ENCODE measurements at places on chromosomes 5 and 9.

GRCh38 chr9:129933185-129934040, 98.2 kb downstream of the USP20 start:
- no peak for DNase-seq

- DNase-seq: no peak
Observed at GRCh38 chr9:34334916-34335315, 5.5 kb downstream of the NUDT2 start.

DNA sequence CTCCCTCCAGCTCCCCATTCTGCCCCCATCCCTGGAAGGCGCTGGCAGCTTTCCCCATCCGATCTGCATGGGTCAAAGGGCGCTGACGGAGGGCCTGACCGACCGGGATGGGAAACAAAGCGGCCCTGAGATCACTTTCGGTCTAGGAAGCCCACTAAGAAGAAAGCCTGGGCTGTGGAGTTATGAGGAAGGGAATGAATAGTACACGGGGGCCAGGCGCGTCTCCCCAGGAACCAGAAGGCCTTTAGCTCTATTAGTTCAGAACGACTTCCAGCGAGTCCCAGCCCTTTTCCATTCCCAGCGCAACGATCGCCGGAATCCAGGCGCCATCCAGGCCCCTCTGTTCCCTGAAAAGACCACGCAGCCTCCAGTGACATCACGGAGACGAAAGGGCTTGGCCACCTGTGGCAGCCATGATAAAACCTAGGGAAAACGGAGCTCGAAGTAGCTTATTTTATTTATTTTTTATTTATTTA, 70.1 kb upstream of the CCDC180 start:
- no peak for DNase-seq

DNA sequence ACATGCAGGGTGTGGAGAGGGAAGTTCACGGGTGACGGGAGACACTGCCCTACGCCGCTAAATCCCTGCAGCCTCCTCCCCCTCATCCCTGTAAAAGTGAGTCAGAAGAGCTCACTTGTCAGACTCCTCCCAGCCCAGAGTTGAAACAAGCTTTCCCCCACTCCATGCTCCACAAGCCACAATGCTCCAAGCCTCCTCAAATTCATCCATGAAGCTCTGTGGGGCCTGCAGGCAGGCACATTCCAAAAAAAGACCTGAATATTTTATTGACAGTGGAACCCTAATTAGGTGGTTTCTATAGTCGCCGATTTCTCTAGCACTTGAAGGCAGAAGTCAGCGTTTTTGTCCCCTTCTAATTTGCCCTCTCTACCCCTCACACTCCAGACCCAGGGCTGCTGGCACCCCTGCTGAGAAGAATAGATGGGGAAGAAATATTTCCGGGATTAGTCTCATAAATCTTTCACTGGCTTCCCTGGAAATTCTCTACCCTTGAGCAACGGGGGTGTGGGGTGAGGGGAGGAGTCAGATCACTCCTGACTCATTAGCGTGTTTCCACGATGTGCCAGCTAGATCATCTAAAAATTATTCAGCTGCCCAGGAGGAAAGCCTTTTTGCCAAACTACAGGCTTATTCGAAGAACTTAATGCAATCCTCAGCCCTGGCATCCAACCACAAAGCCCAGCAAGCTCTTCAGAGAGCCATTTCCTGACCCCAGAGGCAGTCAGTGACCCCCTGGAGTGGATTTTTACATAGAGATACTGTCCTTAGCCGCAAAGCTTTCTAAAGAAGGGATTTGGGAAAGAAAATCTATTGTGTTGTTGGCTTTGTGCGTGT, 97.1 kb downstream of the ENC1 start:
- no peak for DNase-seq

GRCh38 chr9:93089481-93089991, 6.5 kb upstream of the CARD19 start:
- DNase-seq: no peak

GRCh38 chr9:16281707-16282106, 588.8 kb downstream of the BNC2 start:
- DNase-seq: no peak

- DNase-seq: peak; percentile 62
Observed at GRCh38 chr5:56327809-56328208, 94.7 kb upstream of the ANKRD55 start.

- DNase-seq: no peak
Observed at GRCh38 chr5:100303216-100303615, 232.0 kb upstream of the FAM174A start.

Data from CD4-positive, alpha-beta T cell treated with Interleukin-4 for 4 hours (primary cell).